ENCODE measurements at places on chromosomes 3 and 15. TPM values are rescaled to one million over a fixed set of nuclear protein-coding genes. Genes with fewer than 3 reads are reported as not detected.

Gene NSUN3
- 4.6 TPM for total RNA-seq

Gene EIF1B
- 21.9 TPM for total RNA-seq

Gene AP3B2
- total RNA-seq = not detected

Gene PSTPIP1
- total RNA-seq = 0.60 TPM

Gene EFCC1
- 0.73 TPM for total RNA-seq

Gene KBTBD13
- total RNA-seq = not detected

Gene C3orf20
- total RNA-seq = not detected
